Tibial nerve (tissue), 4 donors: ENCODE measurements at places on chromosomes 16 and 17. TPM values are rescaled to one million over a fixed set of nuclear protein-coding genes. Genes with fewer than 3 reads are reported as not detected.

- DNase-seq = no peak
Observed at GRCh38 chr17:39919087-39919683, 750 bp upstream of the GSDMB start.

- peak; percentile 88 for DNase-seq
Observed at GRCh38 chr17:76005263-76006149, 4.9 kb downstream of the CDK3 start.

GRCh38 chr16:85436636-85437165 lies 176.4 kb upstream of the GSE1 start:
- DNase-seq = no peak

Gene TLCD3A
- total RNA-seq = 6.3 TPM

Gene MYADML2
- total RNA-seq = not detected

DNA sequence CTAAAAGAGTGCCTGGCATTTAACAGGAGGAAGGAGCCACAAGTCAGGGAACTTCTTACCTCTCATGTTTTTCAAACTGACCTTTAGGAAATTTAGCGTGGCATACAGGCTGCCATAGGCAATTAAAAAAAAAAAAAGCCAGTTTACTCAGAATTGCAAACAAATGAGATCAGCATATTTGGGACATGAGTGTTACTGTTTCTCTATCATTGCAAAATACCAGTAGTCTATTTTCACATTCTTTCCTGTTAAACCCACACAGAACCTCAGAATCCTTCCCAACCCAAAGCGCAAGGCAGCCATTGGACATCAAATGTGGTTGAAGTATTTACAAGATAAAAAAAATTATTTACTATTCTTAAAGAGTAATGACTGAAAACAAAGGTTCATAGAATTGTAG lies 366.4 kb upstream of the DYNLRB2 start:
- DNase-seq = no peak

DNA sequence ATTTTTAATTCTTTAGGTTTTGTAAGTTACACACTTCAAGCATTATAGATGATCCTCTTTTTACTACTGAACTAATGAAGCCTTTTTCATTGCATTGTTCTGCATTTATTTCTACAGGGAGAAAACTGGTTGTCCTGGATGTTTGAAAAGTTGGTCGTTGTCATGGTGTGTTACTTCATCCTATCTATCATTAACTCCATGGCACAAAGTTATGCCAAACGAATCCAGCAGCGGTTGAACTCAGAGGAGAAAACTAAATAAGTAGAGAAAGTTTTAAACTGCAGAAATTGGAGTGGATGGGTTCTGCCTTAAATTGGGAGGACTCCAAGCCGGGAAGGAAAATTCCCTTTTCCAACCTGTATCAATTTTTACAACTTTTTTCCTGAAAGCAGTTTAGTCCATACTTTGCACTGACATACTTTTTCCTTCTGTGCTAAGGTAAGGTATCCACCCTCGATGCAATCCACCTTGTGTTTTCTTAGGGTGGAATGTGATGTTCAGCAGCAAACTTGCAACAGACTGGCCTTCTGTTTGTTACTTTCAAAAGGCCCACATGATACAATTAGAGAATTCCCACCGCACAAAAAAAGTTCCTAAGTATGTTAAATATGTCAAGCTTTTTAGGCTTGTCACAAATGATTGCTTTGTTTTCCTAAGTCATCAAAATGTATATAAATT lies 53.0 kb downstream of the TUBD1 start:
- DNase-seq = no peak

DNA sequence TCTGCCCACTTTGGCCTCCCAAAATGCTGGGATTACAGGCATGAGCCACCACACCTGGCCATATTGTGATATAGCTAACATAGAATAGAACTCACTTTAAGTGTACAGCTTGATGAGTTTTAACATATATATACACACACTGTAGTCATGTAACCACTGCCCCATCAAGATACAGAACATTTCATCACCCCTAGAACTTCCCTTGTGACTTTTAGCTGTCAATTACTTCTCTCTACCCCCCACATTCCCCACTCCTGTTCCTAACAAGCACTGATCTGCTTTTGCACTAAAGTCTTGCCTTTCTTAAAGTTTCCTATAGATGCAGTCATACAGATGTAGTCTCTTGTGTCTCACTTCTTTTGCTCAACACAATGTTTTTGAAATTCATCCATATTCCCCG lies 93.1 kb downstream of the PITPNC1 start:
- DNase-seq = no peak

- DNase-seq = no peak
Observed at GRCh38 chr16:81830845-81831540, 51.9 kb downstream of the PLCG2 start.

Gene MRPS7
- 31.5 TPM for total RNA-seq

GRCh38 chr17:19343671-19344151 lies 18.8 kb downstream of the B9D1 start:
- DNase-seq = no peak

GRCh38 chr16:2776500-2777139 lies 460 bp downstream of the ELOB start:
- no peak for DNase-seq

Gene CBX4
- total RNA-seq = 13.7 TPM

GRCh38 chr17:42407289-42407836 lies 15.7 kb downstream of the CAVIN1 start:
- DNase-seq = peak; percentile 71

GRCh38 chr17:1123921-1124715 lies 55.7 kb downstream of the ABR start:
- no peak for DNase-seq

Gene TM4SF5
- not detected for total RNA-seq

Gene CRLF3
- 15.9 TPM for total RNA-seq

- no peak for DNase-seq
Observed at GRCh38 chr17:39999067-39999466, 16.2 kb upstream of the CSF3 start.

DNA sequence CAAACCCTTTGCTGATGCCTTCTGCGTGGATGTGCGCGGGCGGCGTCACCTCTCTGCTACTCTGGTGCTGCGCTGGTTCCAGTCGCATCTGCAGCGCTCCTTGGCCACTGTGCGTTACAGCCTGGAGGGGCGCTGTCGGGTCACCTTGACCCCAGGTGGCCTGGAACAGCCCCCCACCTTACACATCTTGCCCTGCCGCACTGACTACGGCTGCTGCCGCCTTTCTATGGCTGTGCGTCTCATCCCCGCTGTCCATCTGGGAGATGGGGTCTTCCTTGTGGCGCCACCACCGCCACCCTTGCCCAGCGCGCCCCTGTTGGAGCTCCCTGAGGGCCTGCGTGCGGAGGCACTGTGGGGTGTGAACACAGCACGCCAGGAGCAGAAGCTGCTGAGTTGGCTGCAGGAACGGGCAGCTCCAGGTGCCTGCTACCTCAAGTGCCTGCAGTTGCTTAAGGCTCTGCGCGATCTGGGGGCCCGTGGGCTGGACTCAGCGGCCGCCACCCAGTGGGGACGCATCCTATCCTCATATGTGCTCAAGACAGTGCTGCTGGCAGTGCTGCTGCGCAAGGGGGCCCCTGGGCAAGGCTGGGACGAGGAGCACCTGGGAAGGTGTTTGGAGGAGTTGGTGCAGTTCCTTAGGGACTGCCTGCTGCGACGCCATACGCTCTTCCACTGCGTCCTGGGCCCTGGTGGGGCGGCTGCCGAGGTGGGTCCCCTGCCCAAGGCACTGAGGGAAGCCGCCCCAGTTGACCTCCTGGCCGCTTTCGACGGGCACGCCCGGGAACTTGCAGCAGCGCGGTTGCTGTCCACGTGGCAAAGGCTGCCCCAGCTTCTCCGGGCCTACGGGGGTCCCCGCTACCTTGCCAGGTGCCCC lies 1.6 kb downstream of the ITPRIPL2 start:
- no peak for DNase-seq

GRCh38 chr17:79080761-79081290 lies 6.2 kb downstream of the ENGASE start:
- DNase-seq = no peak

GRCh38 chr16:17359788-17360390 lies 110.9 kb downstream of the XYLT1 start:
- no peak for DNase-seq

- no peak for DNase-seq
Observed at GRCh38 chr16:25097276-25097975, 14.1 kb upstream of the LCMT1 start.

DNA sequence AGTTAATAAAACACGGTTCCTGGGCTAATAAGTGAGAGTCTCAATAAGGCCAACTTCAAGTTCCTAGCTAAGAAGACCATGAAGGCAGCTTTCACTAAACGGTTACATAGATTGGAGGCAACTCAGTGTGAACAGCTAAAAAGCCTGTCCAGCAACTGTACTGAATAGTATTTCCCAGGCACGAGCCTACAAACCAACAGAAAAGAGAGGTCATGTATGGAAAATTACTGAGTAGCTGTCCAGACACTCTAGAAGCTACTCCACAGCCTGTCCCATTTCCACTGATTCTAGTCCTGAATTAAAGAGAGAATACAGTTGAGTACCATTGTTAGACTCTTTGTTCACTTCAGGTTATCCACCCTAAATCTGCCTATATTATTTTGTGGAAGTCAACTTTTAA lies 36.5 kb upstream of the C17orf78 start:
- DNase-seq = no peak

Gene FNDC8
- total RNA-seq = not detected

Gene DDX52
- 13.1 TPM for total RNA-seq

- DNase-seq = no peak
Observed at GRCh38 chr16:85832570-85833218, 33.2 kb downstream of the COX4I1 start.

GRCh38 chr16:21708533-21709115 lies 44.9 kb downstream of the OTOA start:
- DNase-seq = peak; percentile 74

- DNase-seq = no peak
Observed at GRCh38 chr17:40352779-40353394, 11.7 kb downstream of the GJD3 start.

Gene ZNF200
- 10.2 TPM for total RNA-seq

- DNase-seq = no peak
Observed at GRCh38 chr17:8888704-8889302, 21.3 kb upstream of the PIK3R6 start.

DNA sequence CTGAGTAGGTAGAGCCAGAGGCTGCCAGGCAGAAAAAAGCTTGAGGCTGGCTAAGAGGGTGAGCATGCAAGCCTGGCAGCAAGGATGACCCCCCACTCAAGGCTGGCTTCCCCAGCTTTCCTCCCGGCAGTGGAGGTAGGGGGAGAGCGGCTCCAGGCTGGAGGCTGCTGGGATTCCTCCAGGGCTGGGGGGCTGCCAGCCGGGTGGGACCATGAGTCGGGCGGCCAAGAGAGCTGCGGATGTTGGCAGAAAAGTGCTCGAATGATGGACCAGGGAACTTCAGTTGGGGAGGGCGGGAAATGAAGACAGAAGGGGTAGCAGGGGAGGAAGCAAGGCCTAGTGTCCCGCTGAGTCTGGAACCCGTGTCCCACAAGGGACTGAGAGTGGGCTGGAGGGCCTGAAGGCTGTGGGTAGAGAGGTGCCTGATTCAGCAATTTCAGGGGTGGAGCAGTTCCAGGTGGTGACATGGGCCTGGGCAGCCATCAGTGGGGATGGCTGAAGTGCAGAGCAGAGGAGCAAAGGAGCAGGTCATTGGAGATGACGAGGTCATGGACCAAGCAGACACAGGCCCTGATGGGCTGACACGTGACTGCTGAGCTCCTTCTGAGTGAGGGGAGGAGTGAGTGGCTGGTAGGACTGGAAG lies 20.3 kb downstream of the HSD11B2 start:
- DNase-seq = no peak

Gene ASPHD1
- 5.5 TPM for total RNA-seq

Gene PRDM7
- total RNA-seq = not detected

DNA sequence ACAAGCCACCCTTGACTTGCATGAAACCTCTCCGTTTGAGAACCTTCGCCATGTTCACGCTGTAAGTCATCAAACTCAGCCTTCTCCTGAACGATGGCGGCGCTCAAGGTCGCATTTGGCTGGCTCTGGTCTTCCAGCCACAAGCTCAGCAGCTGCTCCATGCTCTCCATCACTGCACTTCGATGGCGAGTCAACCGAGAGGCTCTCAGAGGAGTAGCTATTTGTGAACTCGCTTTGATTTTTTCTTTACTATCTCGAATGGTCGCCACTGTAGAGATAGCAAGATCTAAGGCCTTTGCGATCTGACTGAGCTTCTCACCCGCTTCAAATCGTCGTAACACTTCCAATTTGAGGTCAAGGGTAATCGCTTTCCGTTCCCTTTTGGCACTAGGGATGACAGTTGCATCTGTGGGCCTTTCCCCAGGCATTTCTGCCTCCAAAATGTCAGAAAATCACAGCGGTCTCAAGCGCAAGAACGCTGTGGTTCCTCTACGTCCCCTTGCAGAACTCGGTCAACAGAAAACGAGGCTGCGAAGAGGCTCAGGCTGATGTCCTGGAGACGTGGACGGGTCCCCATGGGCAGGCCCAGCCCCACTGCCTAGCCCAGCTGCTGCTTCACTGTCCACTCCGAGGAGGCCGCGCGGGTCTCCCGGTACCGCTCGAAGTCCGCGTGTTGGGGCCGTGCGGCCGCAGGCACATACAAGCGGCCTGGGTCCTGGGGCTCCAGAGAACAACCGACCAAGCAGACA lies 23.1 kb downstream of the DEF8 start:
- DNase-seq = no peak

Gene KRT12
- not detected for total RNA-seq

Gene FAM171A2
- 8.1 TPM for total RNA-seq

- no peak for DNase-seq
Observed at GRCh38 chr16:81080233-81080632, 3.2 kb upstream of the C16orf46 start.

Gene GDPD1
- 3.3 TPM for total RNA-seq
